ENCODE measurements at places on chromosomes 1 and 21.

- DNase-seq, result no peak
Measured at GRCh38 chr1:154962156-154962749, 671 bp upstream of the PYGO2 start.

- no peak for DNase-seq
Measured at GRCh38 chr1:118122234-118123004, 62.6 kb downstream of the SPAG17 start.

GRCh38 chr21:26715878-26716506 lies 129.2 kb downstream of the ADAMTS1 start:
- no peak for DNase-seq

DNA sequence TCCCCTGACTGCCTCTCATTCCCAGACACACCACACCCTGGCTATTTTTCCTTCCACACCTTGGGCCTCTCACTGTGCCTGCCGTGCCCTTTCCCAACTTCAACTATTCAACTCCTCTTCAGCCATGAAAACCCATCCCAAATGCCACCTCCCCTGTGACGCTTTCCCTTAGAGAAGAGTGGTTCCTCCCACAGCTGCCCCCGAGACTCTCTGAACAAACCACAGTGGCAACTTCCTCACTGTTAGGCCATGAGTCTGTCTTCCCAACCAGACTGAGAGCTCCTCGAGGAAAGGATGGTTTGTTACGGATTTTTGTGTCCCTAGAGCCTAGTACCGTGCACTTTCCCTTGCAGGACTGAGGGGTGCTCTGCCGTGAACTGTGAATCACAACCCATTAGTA lies 59.2 kb downstream of the LRRN2 start:
- no peak for DNase-seq

DNA sequence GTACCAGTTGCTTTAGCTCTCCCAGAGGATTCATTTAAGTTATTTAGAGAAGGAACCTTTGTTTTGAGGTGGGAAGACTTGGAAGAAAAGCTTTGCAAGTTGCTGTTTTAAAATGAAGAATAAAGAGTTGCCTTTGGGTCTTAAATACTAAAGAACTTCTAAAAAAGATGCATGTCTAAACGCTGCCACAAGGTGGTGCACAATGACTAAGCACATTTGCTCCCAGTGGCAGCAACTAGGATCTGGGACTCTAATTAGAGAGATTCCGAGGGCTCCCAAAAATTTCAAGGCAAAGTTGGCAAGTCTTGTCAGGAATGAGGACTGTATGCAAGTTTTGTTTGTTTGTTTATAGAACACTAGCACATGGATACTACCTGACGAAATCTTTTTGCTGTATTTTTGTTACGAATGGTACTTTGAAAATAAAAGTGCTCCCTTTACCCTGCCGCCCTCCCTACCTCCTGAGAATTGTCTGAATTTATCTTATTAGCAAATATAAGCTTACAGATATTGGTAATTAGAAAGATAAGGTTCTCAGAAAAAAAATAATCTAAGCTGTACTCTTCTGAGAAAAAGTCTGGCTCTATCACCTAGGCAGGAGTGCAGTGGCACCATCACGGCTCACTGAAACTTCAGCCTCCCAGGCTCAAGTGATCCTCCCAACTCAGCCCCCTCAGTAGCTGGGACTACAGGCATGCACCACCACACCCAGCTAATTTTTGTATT lies 121.8 kb downstream of the HFM1 start:
- DNase-seq, result no peak

GRCh38 chr1:229006121-229006870 lies 264.6 kb upstream of the RAB4A start:
- DNase-seq, result no peak

DNA sequence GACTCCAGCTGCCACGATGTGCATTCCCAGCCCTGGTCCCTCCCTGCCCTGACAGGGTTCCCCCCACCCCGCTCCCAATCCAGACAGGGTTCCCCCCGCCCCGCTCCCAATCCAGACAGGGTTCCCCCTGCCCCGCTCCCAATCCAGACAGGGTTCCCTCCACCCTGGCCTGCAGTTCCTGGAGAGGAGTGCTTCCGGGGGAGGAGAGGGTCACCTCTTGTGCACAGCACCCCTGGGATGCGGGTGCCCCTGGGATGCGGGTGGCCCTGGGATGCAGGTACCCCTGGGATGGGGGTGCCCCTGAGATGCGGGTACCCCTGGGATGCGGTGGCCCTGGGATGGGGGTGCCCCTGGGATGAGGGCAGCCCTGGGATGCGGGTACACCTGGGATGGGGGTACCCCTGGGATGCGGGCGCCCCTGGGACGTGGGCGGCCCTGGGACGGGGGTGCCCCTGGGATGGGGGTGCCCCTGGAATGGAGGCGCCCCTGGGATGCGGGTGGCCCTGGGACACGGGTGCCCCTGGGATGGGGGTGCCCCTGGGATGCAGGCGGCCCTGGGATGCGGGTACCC lies 36.7 kb upstream of the SLC19A1 start:
- DNase-seq, result no peak

Data from stimulated activated CD4-positive, alpha-beta T cell treated with anti-CD3 and anti-CD28 coated beads, TNF-alpha, amount 100 ng/mL, for 1 hour (primary cell).